ENCODE measurements at places on chromosomes 2 and 18.
A peak's percentile ranks its signal among the peaks of the same experiment; 100 is the strongest.

DNA sequence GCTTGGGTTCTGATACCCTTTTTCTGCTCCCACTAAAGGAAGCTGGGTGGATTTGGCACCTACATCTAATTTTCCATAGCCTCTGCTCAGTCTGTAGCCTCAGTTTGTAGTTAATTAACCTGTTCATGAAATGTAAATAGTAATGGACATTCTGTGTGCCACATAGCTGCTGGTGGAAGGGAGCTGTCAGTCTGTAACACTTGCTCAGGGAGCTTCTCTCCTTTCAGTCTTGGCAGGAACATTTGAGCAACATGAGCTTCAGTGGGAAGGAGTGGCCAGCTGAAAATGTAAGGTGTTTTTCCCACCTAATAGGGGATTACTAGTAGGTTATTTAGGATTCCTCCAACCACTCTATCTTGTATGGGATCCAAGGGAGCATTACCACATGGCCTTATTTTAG is 203.4 kb downstream of the ASXL3 start:
- no peak for DNase-seq

- DNase-seq, result no peak
Observed at GRCh38 chr2:222167762-222168161, 131.0 kb downstream of the PAX3 start.

DNA sequence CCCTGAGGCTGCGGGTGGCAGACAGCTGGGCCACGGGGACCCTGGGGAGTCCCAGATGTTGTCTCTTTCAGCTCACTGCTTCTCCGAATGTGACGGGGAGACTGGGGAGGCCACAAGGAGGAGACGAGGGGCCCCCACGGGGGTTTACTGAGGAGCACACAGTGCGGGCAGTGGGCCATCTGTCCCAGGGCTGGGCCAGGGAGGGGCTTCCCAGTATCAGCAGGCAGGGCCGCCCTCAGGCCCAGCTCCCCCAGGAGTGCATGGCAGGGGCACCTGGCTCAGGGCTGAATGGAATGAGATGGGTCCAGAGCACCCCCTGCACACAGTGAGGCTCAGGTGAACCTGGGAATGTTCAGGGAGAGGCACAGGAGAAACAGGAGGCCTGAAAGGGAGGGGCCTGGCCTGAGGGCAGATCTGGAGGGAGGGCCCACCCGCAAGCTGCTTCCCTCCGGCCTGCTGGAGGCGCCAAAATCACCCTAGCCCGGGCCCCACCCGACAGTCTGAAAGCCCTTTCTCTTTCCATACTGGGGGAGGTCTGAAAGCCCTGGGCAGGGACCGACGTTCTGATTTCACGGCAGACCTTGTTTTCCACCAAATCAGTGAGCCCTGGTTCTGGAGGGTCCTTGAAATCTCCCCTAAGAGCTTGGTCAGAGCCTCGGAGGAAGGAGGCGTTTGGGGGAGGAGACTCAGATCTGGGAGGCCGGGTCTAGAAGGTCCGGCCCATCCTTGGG is 35.5 kb upstream of the PTMA start:
- DNase-seq, result peak; percentile 28

DNA sequence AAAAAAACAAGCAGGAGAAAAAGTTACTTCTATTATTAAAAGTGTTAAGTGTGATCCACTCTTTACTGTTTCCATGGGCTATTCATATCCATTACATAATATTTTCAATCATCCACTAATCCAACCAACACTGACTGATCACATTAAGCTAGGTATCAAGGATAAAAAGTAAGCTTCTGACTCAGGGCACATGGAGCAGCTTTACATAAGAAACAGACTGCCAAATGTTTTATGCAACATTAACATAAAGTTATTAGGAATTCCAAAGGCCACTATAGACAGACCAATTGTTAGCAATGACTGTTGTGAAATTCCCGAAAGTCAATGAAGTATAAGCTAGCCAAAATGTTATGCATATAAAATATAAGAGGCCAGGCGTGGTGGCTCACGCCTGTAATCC is 277.6 kb downstream of the ZEB2 start:
- DNase-seq, result no peak

DNA sequence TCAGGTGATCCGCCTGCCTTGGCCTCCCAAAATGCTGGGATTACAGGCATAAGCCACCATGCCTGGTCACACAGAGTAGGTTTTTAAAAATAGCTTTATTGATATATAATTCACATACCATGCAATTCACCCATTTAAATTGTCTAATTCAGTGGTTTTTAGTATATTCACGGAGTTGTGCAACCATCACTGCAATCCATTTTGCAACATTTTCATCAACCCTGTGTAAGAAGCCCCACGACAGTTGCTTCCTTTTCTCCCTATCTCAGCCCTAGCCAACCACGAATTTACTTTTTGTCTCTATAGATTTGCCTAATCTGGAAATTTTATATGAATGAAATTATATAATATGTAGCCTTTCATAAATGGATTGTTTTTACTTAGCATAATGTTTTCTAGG is 266.4 kb downstream of the NAPG start:
- peak; percentile 46 for DNase-seq

DNA sequence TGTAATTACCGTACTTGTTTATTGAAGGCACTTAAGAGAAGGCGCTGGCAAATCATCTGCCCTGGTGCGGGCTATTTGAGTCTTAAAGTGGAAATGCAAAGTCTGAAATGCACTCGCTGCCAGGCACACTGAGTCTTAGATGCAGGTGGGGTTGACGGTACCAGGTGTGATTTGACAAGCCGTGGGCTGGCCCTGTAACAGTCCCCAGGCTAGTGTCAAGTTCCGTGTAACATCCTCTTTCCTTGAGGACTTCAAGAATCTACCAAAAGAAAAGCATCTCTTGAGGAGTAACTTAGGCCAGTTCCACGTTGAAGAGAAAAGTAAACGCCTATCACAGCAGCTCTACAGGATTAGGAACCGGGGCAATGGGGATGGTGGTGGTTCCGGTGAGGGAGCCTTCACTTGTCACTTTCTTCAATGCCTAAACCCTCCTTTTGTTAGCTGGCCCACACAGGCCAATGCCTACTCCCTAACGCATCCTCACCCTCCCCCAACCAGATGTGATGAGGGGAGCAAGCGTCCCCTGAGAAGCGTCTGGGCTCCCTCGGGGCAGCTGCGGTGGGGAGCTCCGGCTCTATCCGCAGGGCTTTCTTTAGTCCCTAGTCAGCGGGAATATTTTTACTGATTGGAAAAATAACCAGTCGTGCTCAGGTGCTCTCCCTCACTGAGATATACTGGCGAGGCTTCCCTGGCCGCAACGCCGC is 1.5 kb upstream of the UGP2 start:
- peak; percentile 11 for DNase-seq

DNA sequence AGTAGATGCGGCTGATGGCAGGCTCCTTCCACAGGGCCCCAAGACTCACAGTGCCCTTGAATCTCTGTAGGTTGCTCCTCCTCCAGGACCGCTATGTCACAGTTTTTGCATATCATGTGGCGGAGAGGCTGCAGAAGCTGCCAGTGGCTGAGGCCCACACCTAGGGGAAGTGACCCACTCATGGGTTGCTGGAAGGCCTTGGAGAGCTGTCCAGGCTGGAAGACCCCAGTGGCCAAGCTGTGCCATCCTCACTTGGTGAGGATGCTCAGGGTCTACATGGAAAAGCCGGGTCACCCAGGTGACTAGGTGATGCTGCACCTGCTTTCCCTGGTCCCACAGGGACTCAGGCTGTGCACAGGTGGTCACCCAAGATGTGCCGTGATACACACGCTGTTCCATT is 90.6 kb downstream of the SEPTIN10 start:
- DNase-seq, result no peak

Measured in suppressor macrophage (primary cell).